Hematopoietic multipotent progenitor cell treated with erythropoietin and hydrocortisone succinate and interleukin-3 and kit ligand, for 8 days (in vitro differentiated cells): ENCODE measurements at places on chromosomes 6 and 20.

DNA sequence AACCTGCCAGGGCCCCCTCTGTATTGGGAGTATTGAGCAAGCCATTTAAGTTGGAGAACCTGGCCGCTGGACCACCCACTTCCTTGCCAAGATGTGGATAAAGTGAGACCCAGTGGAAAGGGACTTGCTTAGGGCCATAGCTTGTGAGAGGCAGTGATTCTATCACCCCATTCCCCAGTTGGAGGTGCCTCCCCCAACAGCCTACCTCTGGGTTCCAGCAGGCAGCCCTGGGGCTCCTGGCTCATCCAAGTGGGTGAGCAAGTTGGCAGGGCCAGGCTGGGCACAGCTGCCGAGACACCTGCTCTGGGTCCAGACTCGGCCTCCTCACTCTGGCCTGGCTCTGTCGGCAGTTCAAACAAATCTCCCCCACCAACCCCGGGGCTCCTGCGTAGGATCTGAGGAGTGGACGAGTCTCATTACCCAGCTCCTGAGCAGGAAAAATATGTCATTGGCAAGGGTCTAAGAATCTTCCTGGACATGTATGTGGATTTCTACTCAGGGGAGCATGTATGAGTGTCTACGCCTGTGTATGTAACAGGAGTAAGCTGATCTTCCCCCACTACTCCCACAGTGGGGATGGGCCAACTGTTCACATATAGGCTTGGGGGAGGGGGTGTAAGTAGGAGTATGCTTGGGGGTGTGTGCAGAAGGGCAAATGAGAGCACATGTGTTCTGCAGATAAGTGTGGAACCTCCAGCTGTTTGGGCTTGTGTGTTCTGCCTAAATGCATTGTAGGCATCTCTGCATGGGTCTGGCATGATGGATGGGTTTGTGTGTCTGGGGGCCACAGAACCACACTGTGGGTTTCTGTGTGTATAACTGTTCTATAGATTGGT is 1.9 kb downstream of the ID1 start:
- peak; percentile 91 for DNase-seq

DNA sequence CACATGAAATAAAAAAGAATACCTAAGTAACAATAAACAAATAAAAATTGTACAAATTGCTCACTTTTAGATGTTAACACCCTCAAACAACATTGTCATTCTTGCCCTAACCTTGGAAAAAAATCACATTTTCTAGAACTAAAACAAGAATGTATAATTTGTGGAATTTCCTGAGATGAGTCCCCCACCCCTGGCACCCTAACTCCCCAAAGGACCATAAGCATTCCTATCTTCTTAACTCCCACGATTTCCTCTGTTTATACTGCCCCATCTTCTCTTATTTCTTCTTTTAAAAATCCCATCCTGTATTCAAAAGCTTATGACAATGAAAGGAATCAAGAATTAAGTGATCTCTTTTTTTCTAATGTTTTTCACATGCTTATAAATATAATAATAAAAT is 70.9 kb downstream of the IBTK start:
- DNase-seq, result no peak

DNA sequence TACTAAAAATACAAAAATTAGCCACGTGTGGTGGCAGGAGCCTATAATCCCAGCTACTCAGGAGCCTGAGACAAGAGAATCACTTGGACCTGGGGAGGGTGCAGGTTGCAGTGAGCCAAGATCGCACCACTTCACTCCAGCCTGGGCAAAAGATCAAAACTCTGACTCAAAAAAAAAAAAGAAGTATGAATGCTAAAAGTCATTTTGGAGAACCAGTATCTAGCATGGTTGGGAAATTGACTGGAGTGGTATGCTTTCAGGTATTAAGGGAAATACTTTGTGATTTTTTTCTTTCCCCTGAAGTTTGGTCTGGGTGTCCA is 30.1 kb downstream of the PCMT1 start:
- DNase-seq, result no peak

- DNase-seq, result no peak
Observed at GRCh38 chr6:75493400-75494064, at the start of gene FILIP1. Gene FILIP1 (minus strand): TSS chr6:75493800. CDS start chr6:75414972, 78,828 bp downstream.
